NCI-H526 treated with DMSO at 0.1 percent for 48 hours (cell line): ENCODE measurements at places on chromosomes 7 and 10.

DNA sequence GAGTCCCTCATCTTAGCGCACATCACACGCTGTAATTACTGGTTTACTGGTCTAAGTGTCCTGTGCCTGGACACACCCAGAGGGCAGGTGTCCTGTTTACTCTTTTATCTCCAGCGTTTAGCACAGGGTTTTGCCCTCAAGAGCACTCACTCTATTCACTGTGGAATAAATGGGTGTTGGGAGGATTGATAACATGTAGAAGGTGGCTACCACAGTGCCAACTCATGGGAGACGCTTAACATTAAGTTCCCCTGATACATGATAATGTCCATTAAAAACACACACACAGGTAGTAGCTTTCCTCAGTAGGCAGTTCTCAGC, 96.1 kb upstream of the EFCAB10 start:
- no peak for DNase-seq

- no peak for DNase-seq
Measured at GRCh38 chr7:77858278-77858677, 59.7 kb downstream of the PHTF2 start.

GRCh38 chr7:27344471-27344870, 101.9 kb downstream of the EVX1 start:
- no peak for DNase-seq

DNA sequence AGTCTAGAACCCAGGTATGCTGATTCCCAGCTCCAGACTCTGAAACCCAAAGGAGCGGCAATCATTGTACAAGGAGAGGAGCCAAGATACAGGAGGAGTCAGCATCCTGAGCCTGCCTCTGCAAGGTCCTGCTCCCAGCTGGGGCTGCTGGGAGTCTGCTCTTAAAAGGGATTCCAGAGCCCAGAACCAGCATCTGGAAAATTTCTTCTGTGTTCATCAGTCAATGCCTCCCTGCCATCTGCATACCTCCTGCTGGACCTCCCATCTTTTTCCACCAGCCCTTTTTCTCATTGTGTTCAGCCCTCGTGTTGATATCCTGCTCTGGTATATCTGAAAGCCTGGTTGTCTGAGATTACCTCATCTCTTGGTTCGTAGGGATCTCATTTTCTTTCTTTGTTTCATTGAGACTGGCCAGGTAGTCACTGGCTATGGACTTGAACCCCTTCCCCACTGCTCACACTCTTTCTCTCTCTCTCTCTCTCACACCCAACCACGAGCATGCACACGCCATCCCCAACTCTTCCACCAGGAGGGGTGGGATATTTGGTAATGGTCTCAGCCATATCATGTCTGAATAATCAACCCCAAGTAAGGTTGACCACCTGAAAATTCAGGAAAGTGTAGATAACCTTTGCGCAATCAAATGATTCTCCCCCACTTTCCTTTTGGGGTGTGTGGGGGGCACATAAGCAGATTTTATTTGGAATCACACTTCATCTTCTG, 608.8 kb downstream of the LRMDA start:
- no peak for DNase-seq

GRCh38 chr7:78139335-78139734, 340.8 kb downstream of the PHTF2 start:
- DNase-seq = no peak

- DNase-seq = no peak
Measured at GRCh38 chr10:22433875-22434274, 88.6 kb downstream of the SPAG6 start.

GRCh38 chr10:98748298-98748697, 301.6 kb upstream of the HPS1 start:
- peak; percentile 5 for DNase-seq

DNA sequence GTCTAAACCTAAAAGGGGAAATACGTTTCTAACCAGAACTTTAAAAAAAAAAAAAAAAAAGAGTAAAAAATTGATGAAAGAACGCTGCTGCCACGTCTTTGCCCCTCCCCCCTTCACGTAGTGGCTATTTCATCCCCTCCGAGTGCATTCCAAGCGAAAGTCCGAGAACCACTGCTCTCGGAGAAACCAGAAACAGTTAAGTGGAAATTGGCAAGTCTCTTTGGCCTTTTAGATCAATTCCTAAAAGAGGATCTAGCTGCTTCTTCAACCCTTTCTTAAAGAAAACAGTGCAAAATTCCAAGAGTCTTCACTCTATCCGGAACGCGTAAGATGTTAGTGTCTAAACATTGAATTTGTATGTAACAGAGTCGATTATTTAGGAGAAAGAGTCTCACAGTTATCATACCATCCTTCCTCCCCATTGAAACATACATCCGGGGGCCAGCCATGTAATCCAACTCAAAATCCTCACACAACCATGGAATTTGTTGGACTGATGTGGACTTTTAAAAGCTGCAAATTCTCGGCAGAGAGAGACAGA, 1.1 kb downstream of the P4HA1 start:
- DNase-seq = peak; percentile 18

- no peak for DNase-seq
Measured at GRCh38 chr10:67107670-67108069, 181.8 kb downstream of the LRRTM3 start.

GRCh38 chr10:62794306-62794705, 10.2 kb upstream of the ADO start:
- DNase-seq = no peak

GRCh38 chr10:127802531-127803095, 65.6 kb downstream of the FOXI2 start:
- DNase-seq = no peak

GRCh38 chr10:117138838-117139580, 939 bp upstream of the VAX1 start:
- DNase-seq = peak; percentile 31

- no peak for DNase-seq
Measured at GRCh38 chr10:7952266-7952665, 102.2 kb upstream of the GATA3 start.

DNA sequence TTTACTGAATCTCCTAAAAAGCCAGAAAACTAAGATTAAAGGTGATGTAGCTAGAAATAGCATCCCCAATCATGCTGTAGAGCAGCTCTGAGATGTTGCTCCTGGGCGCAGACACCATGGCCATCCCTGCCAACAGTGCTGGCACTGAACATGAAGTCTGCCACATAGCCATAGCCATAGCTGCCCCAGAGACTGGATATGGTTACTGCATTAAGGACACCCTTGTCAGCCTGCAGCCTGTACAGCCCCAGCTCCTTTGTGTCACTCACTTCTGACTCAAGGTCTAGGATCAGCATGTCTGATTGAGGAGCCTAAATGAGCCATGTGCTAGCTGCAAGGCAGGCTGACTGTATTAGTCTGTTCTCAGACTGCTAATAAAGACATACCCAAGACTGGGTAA, 284.6 kb downstream of the RPS24 start:
- no peak for DNase-seq

GRCh38 chr7:158646766-158647474, 57.7 kb downstream of the NCAPG2 start:
- peak; percentile 6 for DNase-seq

- DNase-seq = peak; percentile 22
Measured at GRCh38 chr10:11742009-11742778, at the start of gene ECHDC3. TSS of gene ECHDC3 (plus strand) at chr10:11742382. CDS start at chr10:11742577, 195 bp downstream.

GRCh38 chr10:24215196-24215595, 6.3 kb downstream of the KIAA1217 start:
- no peak for DNase-seq

DNA sequence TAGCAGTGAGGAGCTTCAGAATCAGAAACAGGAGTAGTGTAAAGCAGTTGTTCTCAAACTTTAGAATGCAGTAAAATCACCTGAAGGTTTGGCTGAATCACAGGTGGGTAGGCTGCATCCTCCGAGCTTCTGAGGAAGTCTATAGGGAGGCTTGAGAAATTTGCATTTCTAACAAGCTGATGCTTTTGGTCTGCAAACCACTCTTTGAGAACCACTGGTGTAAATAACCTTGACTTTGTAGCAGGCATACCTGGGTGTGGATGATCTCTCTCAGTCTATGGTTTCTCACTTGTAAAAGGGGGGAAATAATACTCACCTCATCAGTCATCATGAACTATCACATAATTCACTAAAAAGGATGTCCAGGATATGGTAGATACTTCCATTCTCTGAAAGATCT, 118.1 kb downstream of the SRI start:
- DNase-seq = no peak

DNA sequence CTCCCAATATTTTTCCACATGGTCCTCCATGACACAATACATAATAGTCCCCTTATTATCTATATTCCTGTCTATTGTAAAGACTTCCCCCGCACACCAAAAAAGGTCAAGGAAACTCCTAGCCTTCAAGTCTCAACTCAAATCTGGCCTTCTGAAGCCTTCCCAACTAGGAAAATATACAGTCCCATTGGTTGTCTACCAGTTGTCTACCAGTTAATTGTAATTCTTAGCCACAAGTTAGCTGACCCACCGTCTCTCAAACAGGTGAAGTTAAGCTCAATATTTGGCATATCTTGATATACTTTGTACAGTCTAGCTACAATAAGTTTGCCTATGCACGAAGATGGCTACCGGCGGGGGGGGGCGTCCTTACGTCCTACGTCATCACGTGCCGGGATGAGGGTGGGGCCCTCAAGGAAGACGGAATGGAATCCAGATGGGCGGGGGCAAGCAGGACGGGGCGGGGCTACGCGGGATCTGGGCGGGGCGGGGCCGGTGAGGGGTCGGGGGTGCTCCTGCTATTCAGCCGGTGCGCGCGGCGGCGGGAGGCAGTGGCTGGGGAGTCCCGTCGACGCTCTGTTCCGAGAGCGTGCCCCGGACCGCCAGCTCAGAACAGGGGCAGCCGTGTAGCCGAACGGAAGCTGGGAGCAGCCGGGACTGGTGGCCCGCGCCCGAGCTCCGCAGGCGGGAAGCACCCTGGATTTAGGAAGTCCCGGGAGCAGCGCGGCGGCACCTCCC, at the start of gene AHR:
TSS of gene AHR (plus strand) at position 551 of the 738 bp plus-strand sequence. CDS start 613 bp downstream, outside the sequence.
- peak; percentile 21 for DNase-seq

DNA sequence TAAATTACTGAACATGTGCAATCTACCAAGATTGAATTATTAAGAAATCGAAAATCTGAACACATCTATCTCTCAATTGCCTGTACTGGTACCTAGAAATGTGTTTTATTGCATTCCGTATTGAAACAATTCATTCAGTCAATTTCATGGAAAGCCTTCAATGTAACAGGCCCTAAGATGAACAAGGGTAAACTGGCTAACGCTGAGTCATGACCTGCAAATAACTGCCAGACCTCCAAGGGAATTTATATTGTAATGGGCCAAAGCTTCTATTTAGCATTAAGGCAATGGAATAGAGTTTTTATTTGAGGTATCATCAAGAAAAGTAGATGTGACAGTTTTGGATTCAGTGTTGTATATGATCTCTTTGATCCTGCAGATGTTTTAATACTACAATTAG, 49.9 kb upstream of the CD36 start:
- DNase-seq = no peak

- no peak for DNase-seq
Measured at GRCh38 chr10:132392184-132392800, 4.7 kb upstream of the PWWP2B start.

DNA sequence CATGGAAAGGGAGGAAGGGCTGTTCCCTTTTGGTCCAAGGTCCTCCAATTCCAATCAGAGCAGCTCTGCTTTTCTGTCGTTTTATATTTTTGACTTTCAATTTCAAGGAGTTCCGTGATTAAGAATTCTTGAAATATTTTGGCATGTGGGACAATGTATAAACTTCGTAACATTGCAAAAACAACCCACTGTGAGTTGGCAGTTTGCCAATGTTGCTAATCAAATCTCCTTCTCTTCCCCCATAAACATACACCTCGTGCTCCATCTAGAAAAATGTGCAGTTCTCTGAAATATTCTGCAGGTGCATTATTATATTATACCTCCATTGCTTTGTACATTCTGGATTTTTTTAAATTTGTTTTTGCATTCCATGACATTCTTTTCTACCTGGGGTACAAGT, 49.8 kb downstream of the POU6F2 start:
- no peak for DNase-seq

DNA sequence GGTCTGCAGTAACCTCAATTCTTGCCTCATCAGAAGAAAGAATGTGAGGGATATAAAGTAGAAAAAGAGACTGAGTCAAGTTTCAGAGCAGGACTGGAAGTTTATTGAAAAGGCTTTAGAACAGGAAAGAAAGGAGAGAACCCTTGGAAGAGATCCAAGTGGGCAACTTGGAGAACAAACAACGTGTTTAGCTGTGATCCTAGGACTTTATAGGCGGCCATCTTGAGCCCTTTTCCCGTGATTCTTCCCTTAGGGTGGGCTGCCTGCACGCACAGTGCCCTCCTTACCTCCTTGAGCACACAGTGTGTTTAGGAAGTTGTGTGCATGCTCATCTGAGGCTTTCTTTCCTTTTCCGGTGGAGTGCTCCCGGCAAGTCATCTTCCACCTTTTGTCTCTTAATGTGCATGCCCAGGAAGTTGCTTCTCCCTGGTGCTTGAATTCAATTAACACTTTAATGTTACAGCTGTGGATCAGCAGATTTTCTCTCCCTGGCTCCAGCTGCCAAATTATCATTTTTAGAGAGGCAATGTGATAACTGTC, 59.8 kb downstream of the ENTPD1 start:
- DNase-seq = no peak

DNA sequence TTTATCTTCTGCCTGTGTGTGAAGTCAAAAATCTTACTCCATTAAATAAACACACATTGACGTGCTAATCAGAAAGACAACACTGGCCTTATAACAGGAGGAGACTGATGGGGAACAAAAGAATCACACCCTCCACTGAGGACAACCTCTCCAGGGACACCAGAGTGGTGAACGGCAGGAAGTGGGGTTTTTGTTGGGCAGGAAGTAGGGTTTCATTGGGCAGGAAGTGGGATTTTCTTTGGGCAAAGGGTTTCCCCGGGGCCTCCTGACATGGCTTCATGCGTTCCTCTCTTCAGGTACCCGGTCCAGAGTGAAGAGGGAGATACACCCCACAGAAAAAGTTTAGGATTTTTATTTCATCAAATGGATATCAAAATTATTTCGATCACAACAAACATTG, 30.6 kb downstream of the ADARB2 start:
- no peak for DNase-seq

GRCh38 chr7:93211228-93211818, 14.9 kb downstream of the HEPACAM2 start:
- peak; percentile 37 for DNase-seq

GRCh38 chr10:74056050-74056818, 58.3 kb downstream of the VCL start:
- DNase-seq = no peak
